ENCODE measurements at places on chromosomes 6 and 20.
A peak's percentile ranks its signal among the peaks of the same experiment; 100 is the strongest.

DNA sequence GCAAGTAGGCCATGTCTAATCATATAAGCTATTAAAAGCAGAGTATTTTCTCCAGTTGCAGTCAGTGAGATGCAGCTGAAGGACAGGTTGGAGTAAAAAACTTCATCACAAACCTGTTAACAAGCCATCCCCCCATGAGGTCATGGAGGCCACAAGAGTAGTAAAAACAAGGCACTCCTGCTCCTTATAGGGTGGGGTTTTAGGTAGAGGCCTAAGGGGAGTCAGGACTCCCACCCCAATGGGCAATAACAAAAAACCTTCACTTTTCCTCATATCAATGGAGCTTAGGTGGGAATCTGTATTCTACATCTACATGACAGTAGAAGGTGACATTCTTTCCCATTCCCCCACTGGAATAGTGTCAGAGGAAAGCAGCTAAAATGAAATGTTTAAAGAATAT is 428.1 kb upstream of the KHDRBS2 start:
- no peak for DNase-seq

DNA sequence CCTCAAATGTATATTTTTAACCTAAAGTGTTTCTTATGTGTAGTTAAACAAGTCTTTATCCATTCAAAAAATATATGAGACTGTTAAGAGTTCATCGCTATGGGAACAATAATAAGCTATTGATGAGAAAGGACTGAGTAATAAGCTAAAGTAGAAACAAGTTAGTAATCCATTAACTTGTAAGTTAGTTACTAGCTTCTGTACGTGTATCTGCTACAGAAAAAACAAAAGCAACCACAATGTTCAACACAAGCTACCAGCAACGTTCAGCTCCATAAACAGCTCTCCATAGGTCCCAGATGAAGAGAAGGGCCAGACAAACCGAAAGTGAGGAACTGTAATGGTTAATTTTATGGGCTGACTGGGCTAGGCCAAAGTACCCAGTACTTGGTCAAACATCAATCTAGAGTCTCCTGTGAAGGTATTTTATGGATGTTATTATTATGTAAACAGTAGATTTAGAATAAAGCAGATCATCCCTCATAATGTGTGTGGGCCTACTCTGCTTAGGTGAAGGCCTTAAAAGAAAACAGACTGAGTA is 33.8 kb upstream of the FAM135A start:
- DNase-seq, result no peak

DNA sequence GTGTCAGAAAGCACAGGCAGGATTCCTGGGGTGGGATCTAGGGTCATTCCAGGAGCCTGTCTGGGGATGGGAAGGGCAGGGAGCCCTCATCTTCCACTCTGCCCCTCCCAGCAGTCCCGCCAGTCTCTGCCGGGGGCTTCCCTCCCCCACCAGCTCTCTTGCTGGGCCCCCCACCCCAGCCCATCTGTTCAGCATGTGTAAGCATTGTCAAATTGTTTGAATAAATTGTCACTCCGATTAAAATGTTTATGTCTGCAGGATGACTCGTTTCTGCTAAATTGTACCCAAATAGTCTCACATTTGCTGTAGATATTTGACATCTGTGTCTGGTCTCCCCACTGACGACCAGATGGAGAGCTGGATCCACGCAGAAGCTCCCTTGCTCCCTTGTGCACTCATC is 257.6 kb downstream of the ANKRD60 start:
- no peak for DNase-seq

- no peak for DNase-seq
Observed at GRCh38 chr20:54140927-54141566, 32.7 kb downstream of the CYP24A1 start.

DNA sequence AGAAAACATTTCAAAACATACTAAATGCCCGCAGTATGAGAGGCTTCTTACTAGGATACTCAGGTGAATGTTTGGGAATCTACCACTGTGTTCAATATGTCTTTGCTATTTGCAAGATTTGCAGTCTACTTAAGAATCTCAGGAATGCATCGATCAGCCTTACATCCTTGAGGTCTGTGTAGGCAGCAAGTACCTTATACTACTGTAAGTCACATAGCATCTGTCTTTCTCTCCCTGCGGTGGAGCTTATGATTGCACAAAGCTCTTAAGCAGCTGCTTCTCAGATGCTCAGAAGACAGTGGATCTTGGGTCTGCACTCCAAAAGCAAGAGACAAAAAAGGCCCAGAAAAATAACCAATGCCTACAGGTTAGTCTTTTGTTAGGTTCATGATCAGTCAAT is 21.4 kb downstream of the PCSK2 start:
- DNase-seq, result no peak

DNA sequence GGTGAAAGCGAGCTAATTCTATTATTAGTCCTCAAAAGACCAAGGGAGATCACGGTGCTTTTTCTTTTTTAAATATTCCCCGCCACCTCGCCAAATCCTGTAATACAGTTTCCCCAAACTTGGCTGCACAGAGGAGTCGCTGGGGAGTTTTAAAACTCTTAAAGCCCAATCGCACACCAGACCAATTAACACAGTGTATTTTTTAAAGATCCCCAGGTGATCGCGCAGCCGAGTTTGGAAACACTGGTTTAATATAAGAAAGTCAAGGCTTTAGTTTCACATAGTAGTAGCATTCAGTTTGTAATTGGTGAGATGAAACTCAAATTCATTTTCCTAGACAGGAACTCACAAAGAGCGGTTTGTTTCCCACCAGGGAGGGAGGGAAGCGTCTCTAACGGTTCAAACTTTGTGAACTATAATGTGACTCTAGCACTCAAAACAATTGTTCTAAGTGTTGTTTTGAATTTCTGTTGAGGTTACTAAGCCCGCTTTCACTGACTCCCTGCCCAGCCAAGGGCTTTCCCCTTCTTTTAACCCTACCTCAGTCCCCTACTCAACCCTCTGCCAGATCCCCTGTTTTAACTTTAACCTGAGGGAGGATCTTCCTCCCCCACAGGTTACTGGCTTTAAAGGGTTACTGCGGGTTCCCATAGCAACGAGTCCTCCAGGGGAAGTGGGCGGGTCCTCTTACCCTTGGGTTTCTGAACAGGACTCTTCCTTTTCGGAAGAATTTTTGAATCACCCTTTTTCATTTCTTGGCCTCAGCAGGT is 25.7 kb upstream of the BTBD3 start:
- no peak for DNase-seq

GRCh38 chr6:93329301-93330000 is 89.9 kb downstream of the EPHA7 start:
- no peak for DNase-seq

GRCh38 chr6:101394936-101395335 is 1.4 kb downstream of the GRIK2 start:
- DNase-seq, result no peak

DNA sequence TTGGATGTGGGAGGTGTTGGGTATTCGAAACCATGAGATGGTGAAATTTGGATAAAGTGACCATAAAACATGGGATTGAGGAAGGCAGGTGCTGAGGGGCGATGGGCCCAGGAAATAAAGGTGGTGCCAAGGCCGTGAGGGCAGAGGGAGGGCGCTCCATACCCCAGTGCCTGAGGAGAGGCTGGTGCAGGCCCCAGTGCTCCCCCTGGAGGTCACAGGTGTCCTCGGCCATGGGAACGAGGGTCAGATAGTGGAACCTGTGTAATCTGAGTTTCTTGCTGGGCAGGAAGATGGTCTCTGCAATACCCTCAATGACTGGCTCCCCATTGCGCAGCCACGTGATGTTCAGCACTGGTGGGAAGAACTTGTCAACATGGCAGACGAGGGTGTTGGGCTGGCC is 16.2 kb downstream of the HLA-DPB1 start:
- peak; percentile 37 for DNase-seq

DNA sequence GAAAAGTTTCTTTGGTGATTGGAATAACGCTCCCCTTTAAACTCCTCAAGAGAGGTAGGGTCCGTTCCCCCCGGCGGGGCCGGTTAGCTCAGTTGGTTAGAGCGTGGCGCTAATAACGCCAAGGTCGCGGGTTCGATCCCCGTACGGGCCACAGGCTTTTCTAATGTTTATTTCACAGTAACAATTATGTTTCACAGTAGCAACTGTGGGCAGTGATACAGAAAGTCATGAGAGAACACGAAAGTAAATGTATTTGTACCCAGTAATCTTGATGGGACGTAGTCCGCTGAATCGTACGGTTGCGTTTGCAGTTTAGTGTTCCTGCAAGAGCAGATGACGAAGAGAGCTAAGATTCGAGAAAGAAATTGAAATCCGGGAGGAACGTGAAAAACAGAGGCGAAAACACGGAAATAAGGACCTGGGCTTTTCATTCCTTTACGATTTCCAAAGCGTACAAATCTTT is 505.5 kb downstream of the PRIM2 start:
- no peak for DNase-seq

GRCh38 chr6:98831057-98831958 is 3.1 kb upstream of the POU3F2 start:
- no peak for DNase-seq

GRCh38 chr6:87907521-87907920 is 140.1 kb upstream of the SPACA1 start:
- DNase-seq, result no peak

GRCh38 chr20:20731000-20731944 is 18.8 kb upstream of the RALGAPA2 start:
- DNase-seq, result no peak

DNA sequence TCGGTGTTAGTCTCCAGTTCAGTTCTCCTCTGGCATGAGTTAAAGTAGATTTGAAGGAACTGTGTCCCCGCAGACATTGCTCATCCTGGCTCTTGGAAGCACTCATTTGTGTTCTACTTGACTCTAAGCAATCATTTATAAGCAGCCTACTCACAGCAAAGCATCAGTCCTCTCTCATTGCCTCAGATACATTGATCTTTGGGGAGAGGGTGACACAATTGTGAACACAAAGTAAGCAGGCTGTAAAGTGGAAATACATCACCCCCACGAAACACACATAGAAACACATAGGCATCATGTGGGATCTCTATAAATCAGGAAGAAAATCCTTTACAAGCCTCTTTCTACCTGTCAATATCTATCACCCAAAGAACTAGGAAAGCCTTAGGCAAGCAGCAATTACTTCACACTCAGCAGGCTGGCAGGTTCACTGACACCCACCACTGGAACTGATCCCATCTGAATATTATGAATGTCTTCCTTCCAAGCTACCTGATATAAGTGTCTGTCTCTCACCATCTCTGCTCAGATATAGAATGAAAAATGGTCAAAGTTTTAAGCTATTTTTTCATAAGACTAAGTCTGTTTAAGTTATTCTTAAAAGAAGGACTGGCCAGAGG is 675.8 kb downstream of the HACE1 start:
- no peak for DNase-seq

DNA sequence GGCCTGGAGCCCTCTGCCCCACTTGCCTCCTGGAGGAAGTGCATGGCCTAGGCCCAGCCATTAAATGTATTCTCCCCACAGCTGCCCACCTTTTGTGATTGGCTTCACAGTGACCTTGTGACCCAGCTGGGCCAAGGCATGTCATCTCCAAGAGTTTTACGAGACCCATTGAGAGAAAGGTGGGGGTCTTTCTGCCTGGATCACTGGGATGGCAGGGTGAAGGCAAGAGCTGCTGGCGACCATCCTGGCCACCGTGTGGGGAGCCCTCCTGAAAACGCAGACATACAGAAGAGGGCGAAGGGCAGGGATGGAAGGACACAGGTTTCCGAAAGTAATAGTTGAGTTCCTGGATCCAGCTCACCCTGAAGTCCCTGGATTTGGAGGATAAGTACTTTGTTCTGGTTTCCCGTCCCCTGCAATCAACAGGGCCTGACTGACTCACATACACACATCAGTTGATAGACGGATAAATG is 12.3 kb upstream of the SPO11 start:
- DNase-seq, result no peak

DNA sequence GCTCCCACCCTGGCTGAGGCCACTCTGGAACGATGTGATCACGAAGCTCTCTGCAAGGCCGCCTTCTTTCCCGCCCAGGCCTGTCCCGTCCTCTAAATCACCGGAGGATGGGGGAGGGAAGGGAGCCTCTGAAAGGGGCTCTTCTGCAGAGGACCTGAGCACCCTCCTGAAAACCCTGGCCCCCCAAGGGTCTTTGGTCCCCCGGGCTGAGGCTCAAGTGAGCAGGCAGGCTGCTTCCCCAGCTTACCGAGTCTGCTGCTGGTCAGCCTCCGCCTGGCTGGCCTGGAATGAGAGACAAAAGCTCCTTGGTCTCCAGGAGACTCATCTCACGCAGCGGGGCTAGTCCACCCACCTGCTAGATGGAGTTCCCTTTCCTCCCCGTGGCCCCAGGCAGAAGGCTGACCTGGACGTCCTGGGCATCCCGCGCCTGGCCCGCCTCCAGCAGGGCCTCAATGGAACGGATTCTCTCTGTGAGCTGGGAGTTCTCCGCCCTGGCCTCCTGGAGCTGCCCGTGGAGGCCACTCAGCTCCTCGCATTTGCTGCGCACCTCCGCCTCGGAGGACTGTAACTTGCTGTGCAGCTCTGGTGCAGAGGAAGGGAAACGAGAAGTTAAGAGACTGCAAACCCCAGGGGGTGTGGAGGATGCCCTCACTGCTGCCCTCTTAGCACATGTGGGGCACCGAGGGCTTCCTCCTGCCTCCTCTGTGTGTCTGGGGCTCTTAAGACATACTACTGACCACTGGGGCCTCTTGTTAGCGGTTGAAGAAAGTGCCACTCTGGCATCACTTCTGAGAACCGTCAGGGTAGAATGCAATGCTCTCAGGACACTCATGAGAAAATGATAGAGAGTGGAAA is 54.7 kb downstream of the RRBP1 start:
- no peak for DNase-seq

DNA sequence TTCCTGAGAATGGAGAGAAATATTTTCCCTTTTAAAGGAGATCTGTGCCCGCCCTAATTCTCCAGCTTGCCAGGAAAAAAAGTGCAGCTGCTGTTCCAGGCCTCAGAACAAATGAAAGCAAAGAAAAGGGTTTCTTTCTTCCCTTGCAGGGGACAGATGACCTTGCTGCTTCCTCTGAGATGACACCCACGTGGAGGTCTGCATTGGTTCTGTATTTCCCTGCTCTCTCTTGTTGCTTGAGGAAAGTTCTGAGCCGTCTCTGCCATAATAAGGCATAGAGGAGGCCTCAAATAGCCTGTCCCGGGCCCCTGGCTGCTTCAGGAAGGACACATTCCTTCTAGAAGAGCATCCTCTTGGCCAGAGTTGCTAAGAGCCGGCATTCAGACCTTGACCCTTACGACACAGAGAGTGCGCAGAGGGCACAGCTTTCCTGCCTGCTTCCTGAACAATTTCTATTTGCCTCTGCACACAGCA is 501.8 kb upstream of the SULF2 start:
- no peak for DNase-seq

DNA sequence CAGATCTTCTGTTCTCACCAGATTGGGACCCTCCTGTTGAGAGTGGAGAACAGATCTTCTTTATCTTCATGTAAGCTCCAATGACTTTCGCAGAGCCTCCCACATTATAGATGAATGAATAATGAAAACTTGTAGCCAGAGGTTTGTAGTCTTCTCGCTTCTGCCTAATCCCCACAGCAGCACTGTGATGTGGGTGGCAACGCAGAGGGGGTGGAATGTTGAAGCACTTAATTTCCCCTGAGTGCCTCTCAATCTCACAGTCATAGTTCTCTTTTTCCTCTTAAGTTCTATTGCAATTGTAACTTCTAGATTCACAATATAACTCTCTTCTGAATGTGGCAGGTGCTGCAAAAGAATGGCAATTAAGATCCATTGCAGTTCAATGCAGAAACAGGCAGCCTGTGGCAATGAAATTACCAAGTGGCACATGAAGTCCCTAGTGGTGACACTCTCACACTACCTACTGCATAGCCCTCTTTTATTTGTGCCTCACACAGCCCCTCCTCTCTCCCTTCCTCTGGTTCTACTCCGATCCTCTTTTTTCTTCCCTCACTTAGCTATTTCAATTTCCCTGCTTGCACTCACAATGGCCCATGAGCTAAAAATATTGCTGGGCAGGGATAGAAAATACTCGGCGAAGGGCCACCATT is 281.9 kb downstream of the UBE3D start:
- DNase-seq, result no peak

All from stimulated activated CD8-positive, alpha-beta memory T cell treated with anti-CD3 and anti-CD28 coated beads, Interleukin-15, amount 100 ng/mL, for 1 hour (primary cell).